ENCODE measurements at places on chromosomes 5 and 9.

DNA sequence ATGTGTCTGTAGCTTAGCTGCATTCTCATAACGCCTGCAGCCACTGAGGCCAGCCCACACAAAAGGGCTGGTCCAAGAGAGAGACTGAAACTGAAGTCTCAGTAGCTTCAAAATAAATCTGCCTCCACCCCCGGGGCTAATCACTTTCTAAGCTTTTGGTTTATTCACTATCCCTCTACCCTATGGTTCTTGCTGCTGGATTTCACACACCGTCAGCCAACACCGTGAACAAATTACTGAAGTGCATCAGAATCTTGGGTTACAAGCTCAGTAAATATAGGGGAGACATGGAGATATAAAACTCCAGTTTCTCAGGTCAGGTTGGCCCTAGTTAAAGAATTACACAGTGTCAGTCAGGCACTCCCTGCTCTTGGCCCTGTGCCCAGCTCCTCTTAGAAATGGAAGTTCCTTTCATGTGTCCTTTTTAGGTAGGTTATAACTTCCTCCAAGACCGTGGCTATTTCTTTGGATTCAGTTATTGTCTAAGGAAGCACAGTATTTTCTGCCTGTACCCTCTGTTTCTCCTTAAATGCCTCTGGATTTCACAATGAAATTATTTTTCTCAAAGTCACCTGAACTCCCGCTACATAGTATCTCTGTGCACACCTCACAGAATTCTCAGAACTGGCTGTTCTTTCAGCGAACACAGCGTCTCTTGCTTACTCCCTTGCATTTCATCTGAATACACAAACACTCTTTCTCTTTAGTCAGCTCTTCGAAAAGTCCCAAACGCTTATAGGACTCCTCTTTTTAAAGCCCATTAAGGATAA lies 112.5 kb downstream of the FAM174A start:
- DNase-seq = no peak

DNA sequence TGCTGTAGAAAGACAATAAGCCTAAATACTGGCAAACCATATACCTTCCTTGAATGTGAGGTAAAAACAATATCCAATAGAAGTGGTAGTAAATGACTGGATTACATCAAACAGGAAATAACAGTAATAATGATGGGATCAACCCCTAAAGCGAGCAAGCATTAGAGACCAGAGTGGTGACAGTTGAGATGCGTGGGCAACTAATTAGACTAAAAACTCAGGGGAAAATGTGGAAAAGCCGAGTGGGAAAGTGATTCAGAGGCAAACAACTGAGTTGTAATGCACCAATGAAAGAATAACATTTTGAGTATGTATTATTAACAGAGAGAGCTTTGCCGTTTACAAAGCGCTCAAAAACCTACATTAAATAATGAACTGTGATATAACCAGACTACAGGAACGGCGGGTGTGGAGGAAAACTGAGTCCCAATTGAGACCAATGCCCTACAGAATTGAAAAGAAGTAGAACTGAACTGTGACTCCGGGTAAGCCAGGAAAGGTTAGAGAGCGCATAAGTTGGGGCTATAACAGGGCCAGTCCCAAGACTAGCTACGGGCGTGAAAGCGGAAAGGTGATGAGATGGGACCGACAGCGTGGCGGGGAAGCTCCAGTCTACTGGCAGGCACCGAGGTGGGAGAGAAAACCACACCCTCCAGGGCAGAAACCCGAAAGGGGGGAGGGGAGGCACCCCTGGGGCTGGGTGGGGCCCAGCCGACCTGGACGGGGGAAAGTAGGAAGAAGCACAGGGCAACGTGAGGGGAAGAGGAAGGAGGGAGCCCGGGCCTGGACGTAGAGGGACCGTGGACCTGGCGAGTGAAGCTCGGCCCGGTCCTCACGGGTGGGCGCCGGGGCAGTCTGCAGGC lies 592 bp downstream of the UBAP2 start:
- DNase-seq = peak; percentile 31

DNA sequence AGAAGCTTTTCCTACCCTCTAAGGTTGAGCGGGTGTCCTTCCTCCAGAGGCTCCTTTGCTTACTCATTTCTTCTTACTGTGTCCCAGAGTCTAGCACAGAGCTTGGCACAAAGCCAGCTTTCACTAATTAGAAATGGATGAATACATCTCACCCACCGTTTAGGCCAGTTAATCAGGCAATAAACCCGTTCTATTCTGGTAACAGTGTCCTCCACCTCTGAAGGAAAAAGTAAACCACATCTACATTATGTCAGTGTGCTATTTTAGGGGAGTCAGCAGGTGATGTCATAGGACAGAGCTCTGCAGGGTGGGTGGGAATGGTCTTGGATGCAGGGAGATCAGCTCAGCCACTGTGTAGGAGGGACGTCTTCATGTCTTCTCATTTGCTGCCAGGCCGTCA lies 109.2 kb downstream of the OSTF1 start:
- no peak for DNase-seq

GRCh38 chr5:932628-933250 lies 40.1 kb downstream of the TRIP13 start:
- DNase-seq = no peak

- DNase-seq = no peak
Observed at GRCh38 chr5:59198365-59198764, 615.5 kb downstream of the RAB3C start.

DNA sequence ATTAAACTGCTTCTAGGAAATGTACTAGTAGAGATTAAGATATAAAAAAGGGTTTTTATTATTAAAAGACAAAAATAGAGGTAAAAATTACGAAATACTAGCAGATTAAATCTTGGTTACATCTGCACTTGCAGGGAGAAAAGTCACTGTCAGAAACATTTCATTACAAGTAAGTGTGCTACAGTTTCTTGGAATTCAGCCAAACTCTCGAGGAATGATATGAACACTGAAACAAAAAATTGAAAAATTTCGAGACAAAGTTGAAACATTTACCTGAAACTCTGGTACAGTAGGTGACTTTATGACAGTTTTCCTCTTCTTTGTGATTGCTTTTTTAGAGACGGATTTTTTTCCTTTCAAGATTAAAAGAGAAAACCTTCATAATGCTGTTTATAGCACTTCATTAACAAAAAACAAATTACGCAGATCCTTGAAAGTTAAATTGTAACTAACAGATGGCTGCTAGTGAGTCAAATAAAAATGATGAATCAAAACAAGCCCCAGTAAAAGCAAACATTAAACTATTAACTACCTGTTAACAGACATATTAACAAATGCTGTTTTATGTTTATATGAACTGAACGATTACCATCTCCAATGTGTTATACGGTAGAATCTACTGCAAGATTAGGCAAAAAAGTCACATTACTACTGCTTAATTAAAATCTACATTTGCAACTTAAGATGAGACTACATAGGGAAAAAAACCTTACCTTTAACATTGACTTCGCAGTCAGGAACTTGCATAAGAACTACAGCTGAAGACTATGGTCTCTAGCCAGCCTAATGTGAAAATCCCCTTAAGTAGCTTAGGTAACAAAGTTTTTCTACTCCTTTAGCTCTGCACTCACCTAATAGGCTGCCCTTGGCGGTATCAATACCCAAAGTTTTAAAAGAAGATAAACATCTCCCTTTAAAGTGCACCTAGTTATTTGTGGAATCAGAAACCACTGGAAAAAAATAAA lies 61.4 kb downstream of the RANBP6 start:
- DNase-seq = no peak

Data from stimulated activated CD8-positive, alpha-beta memory T cell treated with anti-CD3 and anti-CD28 coated beads, Interleukin-4, amount 100 ng/mL, for 1 hour (primary cell).